ENCODE measurements at places on chromosomes 7 and 10.

GRCh38 chr7:142787034-142787768, 16.4 kb downstream of the PRSS2 start:
- DNase-seq = no peak

DNA sequence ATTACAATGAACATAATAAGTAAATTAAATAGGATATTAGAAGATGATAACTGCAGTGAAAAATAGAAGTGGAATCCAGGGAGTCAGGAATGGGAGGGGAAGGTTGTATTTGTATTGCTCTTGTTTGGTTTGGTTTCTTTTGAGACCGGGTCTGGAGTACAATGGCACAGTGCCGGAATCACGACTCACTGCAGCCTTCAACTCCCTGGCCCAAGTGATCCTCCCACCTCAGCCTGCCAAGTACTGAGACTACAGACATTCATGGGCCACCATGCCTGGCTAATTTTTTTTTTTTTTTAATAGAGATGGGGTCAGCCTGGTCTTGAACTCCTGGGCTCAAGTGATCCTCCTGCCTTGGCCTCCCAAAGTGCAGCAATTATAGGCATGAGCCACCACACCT, 59.9 kb upstream of the LRRC4 start:
- no peak for DNase-seq

GRCh38 chr10:113169853-113170460, 219.9 kb downstream of the TCF7L2 start:
- no peak for DNase-seq

DNA sequence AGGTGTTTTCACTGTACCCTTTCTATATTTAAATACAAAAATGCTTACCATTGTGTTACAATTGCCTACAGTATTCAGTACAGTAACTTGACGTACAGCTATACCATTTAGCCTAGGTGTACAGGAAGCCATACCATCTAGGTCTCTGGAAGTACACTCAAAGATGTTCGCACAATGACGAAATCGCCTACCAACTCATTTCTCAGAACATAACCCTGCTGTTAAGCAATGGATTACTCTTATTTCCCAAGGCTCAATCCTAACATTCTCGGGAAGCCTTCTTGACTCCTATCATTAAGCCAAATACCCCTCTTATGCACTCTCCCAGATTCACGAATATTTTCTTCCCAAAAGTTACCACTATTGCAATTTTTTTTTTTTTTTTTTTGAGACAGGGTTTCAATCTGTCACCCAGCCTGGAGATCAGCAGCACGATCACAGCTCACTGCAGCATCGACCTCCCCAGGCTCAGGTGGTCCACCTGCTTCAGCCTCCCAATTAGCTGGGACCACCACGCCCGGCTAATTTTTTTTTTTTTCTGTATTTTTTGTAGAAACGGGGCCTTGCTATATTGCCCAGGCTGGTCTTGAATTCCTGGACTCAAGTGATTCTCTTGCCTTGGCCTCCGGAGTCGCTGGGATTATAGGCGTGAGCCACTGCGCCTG, 1.5 kb downstream of the CWF19L1 start:
- no peak for DNase-seq

DNA sequence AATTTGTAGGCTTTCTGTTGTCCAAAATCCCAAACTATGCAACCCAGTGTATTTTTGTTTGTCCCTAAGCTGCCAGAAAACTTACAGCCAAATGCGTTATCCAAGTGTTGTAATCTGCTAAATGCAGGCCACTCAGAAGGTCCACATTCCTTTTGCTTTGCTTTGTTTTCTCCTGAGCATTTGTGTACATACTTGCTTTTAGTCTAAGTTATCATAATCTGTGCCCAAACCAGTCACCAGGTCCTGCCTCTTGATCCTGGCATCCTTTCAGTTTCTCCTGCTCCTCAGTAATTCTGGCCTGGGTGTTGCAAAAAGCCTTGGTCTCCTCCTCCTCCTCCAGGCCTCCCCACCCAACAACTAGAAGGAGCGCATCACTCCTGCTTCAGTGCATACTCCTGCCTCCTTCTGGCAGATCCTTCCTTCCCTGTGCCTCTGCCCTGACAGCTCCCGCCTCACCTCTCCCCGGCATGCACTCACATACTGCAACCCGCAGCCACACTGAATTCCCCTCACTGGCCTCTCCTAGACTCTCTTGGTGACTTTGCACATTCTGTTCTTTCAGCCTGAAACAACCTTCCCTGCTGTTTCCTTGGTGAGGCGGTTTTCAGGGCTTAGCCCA, 2.3 kb downstream of the DENND2A start:
- DNase-seq = no peak

All from A172 (cell line).